Spinal cord (tissue), 10 donors: ENCODE measurements at places on chromosomes 5 and 9.

DNA sequence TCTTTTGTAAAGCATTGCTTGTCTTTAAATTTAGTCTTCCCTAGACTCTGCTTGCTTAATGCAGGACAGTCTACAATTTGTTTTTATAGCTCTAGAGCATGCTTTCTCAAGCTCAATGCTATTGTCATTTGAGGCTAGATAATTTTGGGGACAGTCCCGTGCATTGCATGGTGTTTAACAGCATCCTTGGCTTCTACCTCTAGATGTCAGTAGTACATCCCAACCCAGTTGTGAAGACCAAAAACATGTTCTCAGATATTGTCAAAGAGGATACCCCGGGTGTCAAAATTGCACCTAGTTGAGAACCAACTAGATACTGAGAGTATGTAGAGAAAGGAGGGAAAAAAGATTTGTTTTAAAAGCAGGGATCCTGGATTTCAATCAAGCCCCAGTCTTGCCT, 277.5 kb downstream of the CEMIP2 start:
- DNase-seq: no peak

DNA sequence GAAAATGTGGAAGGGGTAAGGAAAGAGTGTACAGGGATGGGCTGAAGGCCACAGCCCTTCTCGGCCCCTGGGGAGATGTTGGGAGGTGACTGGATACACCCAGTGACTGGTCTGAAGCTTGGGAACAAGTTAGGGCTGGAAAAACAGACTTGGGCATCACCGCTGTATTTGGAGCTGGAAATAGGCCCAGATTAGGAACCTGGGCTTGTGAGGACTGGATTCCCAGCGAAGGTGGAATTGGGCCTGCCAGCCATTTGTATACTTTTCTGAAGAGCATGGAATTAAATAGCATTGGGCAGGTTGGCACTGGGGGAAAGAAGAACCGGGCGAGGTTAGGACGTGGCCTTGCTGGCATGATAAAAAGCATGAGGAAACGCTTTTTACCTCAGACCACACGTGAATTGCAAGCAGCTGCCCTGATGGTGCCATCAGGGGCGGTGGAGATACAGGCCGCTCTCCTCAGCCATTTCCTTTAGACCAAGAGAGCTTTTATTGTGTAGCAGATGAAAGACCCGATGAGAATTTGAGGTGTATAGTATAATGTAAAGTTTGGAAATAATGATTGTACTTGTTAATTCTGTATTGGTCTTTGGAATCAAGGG, 37.8 kb downstream of the OTULIN start:
- no peak for DNase-seq

DNA sequence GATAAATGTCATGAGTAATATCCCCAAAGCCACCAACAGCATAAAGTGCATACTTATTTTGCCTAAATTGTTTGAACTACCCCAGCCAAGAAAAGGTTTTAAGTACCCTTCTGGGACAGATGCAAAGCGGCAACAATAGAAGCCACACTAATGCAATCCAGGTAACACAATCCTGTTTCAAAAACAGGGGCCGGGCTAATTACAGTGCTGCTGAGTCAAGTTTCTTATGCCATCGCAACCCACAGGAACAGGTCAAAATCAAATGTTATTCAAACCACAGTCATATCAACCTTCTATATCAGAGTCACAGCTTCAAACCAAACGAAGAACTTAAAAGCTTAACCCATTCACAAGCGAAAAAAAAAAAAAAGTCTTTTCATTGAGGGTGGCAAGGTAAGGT, 28.3 kb downstream of the EBF1 start:
- DNase-seq: no peak

DNA sequence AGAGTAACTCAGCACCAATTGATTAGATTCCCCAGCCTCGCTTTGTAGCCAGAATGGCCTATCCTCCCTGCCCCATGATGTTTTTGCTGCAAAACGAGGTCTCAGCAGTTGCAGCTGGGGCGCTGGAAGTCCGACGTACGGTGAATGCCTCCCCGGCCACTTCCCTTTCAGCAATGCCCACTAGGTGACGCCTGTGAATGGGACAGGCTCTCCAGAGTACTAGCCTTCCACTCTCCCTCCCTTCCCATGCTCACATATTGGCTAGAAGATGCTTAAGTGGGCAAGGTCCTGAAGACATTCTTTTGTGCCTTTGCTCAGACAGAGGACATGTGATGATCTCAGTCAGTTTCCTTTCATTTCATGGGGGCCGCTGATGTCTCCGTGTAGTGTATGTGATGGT, 50.8 kb downstream of the DMRT2 start:
- DNase-seq: peak; percentile 13

GRCh38 chr5:37773809-37774208, 66.0 kb downstream of the GDNF start:
- no peak for DNase-seq
